ENCODE measurements at places on chromosomes 11 and 22.

GRCh38 chr11:103920933-103921332, 115.5 kb upstream of the DDI1 start:
- no peak for DNase-seq

DNA sequence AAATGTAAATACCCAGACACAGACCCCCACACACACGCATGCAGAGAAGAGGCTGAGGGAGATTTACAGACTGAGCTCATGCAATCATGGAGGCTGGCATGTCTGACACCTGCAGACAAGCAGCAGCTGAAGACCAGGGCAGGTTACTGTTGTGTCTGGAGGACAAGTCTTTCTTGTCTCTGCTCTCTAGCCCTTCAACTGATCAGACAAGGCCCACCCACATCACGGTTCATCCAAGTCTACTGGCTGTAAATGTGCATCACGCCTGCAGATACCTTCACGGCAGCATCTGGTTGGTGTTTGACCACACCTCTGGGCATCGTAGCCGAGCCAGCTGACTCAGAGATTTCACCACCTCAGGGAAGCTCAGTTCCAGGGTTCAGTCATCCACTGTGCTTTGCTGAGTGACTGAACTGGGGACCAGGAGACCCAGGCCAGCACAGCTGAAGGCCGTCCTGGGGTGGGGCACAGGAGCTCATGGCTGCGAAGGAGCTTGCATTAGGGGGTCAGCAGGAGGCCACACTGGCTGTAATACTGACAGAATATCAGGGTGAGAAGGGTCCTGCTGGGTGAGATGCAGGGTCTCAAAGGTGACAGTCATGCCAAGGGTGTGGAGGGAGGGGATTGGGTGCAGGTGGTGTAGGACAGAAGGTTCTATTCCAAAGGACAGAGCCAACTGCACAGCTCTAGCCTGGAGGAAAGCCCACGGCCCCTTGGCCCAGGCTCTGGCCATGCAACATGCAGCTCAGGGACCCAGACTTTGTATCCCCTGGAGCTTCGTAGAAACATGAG, 304.9 kb downstream of the BRD1 start:
- DNase-seq: no peak

- DNase-seq: no peak
These were observed 1.5 kb upstream of the AGBL2 start for GRCh38 chr11:47716692-47717091.

DNA sequence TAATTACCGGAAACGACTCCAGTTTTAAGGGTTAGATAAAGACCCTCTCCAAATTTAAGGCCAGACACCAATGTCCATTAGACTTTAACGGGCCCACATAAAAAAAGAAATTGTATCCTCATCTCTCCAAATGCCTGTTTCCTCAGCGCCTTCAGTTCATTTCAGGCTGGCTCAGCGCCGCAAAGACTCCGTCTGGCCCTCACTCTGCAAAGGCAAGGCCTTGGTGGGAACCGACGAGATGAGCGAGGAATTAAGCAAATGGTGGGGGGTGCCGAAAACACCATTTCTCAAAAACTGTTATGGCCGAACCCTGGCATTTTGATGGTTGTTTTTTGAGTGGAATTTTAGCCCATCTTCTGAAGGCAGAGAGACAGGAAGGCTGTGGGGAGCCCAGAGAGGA, 15.7 kb downstream of the MN1 start:
- DNase-seq: no peak

DNA sequence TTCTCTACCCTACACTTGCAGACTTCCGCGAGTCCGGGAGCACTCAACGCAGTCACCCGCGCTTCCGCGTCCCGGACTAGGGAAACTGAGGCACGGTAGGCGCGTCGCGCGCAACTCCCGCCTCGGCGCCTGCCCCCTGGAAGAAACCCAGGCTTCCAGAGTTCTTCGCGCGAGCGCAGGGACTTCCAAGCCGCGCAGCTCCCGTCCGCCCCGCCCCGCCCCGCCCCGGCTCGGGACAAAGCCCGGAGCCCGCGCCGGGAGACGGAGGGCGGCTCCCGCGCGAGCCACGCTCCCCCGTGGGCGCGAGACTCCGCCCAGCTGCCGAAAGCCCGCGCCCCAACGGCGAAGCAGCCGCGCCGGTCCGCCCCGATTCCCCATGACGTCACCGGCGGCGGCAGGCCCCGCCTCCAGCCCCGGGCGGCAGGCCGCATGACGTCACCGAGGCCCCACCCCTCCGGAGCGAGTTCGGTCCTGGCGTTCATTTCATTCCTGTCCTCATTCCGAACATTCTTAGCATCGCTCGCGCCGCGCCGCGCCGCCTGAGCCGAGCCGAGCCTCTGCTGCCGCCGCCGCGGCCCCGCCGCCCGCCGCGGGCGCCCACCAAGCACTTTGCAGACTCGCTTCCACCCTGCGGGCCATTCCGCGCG, at the start of gene TEAD1:
TSS of gene TEAD1 (plus strand) at position 498 of the 647 bp plus-strand sequence.
- DNase-seq: peak; percentile 64

DNA sequence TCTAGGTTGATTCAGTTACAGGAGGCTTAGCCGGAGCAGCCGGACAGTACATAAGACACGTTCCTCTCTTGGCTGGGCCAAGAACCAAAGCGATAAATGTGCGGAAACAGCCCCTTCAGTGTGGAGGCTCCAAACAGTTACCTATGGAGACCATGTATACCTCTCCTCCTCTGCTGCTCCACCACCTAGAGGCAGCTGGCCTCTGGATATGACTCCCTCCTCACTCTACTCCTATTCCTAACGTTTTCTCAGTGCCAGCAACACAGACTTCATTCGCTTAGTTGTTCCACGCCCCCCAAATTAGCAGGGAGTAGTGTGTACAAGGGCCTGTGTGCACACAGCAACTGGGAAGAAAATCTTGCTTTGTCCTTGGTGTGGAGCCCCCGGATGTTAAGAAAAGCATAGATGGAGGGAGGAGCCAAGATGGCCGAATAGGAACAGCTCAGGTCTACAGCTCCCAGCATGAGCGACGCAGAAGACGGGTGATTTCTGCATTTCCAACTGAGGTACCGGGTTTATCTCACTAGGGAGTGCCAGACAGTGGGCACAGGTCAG, 362.3 kb upstream of the KIRREL3 start:
- DNase-seq: no peak

DNA sequence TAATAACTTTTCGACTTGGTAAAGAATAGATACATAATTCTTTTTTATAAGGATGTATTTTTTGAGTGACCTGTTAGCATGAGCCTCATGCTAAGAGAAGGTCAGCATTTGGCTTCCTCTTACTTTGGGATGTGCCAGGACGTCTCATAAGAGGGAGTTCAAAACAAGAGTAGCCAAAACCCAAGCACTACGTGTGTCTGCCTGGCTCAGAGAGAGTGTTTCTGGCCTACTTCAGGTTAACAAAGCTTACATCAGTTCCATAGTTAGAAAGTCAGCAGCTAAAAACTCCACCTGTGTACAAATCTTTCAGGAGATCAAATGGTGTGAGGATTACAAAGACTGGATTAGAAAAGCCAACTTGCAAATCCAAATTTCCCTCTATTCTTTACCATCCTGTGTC, 13.9 kb downstream of the SNX19 start:
- DNase-seq: no peak

DNA sequence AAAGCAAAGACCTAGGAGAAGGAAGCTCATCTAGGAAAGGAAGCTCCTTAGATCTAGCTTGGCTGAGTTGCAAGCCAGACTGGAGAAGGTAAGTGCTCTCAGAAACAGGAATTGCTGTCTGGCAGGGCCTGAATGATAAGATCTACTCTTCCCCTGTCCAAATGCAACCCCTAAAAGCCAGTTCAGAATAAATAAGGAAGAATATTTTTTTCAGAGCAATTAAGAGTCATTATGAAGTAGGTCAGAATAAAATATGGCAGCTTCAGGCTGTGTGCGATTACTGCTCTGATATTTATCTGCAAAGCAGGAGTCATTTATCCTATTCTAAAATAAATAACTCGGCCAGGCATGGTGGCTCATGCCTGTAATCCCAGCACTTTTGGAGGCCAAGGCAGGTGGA, 82.1 kb downstream of the PIWIL4 start:
- no peak for DNase-seq

GRCh38 chr11:70727899-70728620, 329.7 kb downstream of the CTTN start:
- DNase-seq: no peak

GRCh38 chr22:26054841-26055605, 114.2 kb upstream of the SEZ6L start:
- no peak for DNase-seq

DNA sequence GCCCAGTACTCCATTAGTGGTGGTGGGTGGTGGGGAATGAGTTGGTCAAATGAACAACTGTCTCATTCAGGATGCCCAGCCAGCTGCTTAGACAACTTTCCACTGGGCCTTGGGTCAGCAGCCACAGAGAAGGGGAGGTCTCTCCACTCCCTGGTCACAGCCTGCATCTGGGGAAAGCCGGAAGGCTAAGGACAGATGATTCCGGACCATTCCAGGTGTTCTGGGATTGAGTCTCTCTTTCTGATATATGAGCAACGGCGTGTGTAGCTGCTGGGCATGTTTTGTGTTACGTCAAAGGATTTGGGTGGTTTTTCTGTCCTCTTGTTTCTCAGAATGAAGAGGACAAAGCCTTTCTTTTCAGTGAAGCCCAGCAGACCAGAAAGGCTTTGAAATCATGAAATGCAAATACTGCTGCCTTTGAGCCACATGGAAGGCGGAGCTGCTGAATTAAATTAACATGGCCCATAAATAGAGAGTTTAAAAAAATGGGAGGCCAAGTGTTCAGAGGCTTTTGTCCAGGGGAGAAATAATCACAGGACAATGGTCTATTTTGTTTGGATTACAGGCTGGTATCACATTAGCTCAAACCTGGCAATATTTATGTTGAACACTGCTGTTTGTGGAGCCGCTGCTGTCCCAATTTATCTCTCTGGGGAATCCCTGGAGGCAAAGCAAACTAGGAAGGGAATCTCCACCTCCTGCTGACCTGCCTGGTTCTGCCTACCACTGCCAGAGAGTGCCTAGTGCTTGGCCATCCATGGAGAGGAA, 234.4 kb upstream of the E2F8 start:
- no peak for DNase-seq

DNA sequence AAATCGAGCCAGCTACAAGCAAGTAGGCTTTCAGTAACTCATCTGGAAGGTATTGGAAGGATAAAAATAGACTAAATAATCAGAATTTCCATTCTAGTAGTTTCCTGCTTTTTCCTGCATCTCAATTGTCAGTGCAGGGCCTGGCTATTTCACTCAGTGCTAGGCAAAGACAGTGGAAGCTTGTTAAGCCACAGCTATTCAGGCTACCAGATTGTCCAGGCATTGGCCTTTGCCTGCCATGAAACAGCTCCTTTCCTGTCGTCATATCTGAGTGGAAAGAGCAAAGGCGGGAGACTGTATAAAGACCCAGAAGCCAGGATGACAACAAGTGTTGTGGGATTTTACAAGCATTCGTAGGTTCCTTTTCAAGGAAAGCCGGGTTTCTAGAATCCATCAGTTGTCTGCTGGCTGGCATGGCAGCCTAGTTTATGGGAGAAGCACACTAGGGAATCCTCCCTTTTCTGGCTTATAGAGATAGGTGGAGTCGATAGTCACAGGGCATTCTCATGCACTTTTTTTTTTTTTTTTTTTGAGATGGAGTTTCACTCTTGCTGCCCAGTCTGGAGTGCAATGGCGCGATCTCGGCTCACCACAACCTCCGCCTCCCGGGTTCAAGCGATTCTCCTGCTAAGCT, 2.0 kb upstream of the TNRC6B start:
- no peak for DNase-seq

DNA sequence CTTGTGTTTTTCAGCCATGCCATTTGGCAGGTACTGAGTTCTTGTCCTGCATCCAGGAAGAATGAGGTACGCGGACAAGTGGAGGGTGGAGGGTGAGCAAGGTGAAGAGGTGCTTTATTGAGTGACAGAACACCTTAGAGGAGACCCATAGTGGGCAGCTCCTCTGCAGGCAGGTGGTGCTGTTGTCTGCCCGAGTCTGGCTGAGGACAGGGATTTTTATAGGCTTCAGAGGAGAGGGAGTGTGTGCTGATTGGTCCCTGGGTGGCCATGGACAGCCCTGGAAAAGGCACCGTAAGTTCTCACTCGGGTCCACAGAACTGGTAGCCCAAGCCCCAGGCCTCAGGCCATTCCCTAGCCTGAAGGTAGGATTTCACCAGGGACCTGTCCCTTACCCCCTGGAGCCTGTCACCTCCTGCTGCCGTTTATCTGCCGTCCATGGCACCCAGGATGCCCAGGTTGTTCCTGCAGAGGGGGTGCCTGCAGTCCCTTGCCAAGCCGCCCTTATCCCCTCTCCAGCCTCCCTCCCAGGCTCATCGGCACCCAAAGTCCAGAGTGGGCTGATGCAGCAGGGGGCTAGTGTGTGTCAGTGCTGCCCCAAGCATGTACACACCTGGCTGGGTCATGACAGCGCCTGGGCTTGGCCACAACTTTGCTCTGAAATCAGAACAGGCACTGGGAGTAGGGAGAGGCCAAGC, 213.6 kb downstream of the LRRC4C start:
- DNase-seq: no peak

DNA sequence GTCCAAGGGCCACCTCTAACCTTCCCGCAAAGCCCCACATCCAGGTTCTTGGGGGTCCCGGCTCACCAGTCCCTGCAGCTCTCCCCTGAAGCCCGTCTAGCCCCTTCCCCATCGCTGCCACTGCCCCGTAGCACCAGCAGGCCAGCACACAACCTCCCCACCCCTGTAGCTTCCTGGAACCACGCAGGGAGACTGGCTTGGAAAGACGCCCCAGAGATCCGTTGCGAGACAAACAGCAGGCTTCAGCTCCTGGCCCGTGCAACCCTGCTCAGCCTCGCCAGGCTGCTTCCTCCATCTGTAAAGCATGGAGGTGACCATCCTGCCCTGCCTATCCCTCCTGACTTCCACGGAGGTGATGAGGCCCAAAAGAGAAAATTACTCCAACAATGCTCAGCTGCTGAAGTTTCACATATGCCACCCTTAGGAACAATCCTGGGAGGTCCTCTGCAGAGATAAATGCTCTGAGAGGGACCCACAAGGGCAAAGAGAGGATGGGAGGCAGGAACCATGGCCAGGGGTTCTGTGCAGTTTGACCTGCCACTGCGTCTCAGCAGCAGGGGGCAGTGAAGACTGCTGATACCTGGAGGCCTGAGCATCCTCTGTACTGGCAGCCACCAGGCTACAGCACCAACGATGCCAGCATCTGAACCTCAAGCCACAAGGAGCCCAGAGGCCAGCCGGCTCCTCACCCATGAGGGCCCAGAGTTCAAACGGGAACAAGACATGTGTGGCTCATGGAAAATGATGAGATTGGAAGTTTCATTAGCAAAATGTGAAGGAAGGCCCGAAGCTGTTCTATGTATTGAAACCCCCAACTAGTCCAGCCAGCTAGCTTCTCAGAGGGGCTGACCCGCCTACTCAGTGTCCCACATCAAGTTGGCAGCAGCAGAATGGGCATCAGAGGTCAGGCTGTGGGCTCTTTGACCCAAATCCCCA, 16.1 kb downstream of the DGCR2 start:
- no peak for DNase-seq
